ENCODE measurements at places on chromosomes 5 and 9.

DNA sequence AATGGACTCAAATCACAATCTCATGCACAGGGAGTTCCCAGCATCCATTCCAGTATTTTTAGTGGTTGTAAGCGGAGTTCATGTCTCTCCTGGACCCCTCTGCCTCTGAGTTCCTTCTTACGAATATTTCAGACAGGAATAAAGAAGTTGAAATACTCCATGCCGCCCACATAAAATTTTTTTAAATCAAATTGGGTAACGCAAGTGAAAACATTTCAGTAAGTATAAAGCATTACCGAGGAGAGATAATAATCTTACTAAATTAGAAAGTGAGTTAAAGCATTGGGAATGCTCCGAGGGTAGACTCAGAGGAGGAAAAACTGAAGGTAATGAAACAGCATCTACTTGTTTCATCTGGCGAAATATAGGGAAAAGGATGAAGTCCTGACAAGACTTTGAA, 317.6 kb downstream of the ARRDC3 start:
- no peak for DNase-seq

DNA sequence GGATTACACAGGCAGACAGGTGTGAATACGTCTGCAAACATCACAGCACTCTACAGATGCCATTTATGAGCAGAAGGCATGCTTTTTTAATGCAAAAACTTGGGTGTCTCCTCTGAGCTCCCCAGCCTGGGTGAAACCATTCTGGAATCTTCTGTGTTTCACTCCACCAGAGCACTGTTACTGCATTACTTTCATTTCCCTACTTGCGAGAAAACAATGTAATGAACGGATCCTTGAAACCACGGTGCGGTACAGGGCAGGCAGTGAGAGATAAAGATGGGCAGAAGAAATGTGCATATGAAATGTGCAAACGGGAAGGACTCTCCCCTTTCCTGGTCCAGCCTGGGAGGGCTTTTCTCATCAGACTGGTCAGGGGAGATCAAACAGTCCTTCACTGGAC, 584.3 kb upstream of the KLF4 start:
- DNase-seq, result no peak

GRCh38 chr5:130337179-130337888, 433.1 kb downstream of the CHSY3 start:
- DNase-seq, result no peak

DNA sequence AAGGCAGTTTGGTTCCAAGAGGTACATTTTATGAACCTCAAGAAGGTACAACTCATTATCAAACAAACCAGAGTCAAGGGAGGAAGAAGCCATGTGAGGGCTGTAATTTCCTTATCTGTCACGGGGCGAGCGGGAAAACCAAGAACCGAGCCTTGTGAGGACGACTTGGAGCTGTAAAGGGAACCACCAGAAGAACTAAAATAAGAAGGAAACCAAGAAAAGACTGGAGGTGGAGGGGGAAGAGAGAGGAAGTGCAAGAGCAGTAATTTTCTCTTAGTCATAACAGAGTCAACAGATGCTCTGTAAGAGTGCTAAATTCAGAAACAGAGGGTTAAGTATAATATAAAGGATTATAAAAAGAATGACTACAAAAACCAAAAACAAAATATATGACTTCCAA, 127.1 kb downstream of the DIRAS2 start:
- no peak for DNase-seq

GRCh38 chr5:131364507-131365050, 100.7 kb downstream of the CDC42SE2 start:
- DNase-seq, result no peak

DNA sequence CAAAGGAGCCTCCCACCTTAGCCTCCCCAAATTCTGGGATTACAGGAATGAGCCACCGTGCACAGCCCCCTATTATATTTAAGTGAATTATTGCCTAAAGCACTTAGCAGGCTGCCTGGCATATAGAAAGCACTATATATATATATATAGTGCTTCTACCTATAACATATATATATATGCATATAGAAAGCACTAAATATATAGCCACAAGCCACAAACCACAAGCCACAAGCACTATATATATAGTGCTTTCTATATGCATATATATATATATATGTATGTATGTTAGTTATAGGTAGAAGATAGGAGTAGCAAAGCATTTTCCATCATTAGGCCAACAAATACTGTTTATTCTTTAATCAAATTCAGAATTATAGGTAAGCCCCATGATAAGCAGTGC, 185.8 kb downstream of the CWC27 start:
- DNase-seq, result no peak

- no peak for DNase-seq
These were observed 36.2 kb downstream of the MOCS2 start for GRCh38 chr5:53073348-53073747.

DNA sequence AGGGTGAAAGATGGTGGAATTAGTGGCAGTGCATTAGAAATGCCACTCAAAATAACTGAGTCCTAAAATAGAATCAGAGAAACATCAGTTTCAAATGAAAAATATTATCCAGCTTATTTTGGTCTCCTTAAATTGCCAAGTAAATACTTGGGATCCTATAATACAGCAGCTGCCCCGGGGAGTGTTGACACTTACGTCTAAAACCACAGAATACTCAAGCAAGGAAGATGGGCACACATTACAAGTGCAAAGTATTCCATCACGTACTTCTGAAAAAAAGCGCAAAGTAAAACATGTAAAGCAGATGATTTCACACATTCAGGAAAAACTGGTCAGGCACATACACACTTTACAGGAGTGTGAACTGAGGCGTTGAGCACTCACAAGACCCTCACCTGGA, 2.4 kb upstream of the ARHGEF37 start:
- DNase-seq, result no peak

DNA sequence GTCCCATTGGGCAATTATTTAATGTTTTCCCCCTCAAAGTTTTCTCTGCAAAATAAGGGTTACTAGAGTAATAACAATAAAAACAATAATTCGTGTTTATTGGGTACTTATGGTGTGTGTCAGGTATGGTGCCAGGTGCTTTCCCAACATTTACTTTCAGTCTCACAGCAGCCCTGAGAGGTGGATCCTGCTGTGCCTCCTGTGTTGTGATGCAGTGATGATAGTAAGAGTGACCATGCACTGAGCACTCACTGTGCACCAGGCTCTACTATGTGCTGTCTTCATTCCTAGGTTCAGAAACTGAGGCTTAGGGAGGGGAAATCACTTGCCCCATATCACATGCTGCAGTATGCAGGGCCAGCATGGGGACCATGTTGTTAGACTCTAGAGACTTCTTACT, 15.5 kb downstream of the OTULINL start:
- no peak for DNase-seq

DNA sequence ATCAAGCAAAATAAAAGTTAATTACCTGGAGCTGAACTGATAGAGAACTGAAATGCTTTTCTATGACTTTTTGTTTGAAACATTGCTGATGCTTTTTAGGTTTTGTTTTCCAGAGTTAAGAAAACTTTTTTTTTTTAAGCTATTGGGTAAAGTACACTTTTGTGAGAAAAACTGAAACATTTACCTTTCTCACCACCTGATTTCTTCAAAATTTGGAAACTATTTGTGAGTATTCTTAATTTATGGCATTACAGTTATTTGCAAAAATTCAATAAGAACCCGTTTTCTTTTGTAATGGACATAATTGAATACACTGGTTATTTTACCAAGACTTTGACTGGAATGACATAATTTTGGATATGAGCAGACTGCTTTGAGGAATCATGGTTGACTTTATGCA, 6.6 kb downstream of the C9orf153 start:
- no peak for DNase-seq

GRCh38 chr9:4306066-4306776, 6.4 kb upstream of the GLIS3 start:
- no peak for DNase-seq

DNA sequence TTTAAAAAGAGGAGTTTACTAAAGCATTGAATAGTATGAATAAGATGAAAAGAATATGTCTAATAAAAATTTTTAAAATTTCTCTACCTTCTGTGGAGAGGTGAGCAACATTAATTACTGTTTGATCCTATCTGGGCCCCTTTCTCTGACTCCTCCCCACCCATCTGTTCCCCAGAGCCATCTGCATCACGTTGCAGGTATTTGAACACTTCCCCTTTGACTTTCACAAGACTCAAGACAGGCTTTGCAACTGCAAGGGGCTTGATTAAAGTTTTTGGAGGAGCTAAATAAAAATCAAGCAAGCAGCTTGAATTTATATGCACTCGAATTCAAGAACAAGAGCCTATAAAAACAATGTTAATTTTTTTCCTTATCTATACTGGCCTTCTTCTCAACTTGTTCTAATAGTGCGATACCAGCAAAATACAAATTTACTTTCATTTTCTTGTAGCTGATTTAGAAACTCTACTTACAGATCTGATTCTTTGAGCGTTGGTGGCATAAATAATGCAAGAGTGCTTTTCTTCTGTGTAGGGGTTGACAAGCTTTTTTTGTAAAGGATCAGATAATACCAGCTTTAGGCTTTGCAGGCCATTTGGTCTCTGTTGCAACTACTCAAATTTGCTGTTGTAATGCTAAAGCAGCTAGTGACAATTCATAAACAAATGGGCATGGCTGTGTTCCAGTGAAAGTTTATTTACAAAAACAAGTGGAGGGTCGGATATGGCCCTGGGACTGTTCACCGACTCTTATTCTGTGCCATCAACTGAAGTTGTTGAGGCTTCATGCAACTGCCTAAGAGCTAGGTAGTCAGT, 21.2 kb downstream of the TXNDC8 start:
- no peak for DNase-seq

DNA sequence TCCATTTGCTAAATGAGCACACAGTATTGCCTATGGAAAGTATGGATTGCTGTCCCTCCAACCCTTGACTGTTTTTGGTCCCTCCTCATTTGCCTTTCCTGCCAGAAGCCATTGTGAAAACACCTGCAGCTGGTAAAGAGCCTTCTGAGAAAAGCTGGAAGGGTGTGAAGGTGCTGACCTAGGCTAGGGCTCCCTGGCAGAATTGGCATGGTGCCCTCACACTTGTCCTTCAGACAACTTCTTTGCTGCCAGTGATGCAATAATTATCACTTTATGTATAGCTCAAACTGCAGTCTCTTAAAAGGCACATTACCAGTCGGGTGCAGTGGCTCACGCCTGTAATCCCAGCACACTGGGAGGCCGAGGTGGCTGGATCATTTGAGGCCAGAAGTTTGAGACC, 4.2 kb downstream of the TXNDC15 start:
- no peak for DNase-seq

- no peak for DNase-seq
These were observed 764 bp upstream of the GRIN1 start for GRCh38 chr9:137138058-137138721.

DNA sequence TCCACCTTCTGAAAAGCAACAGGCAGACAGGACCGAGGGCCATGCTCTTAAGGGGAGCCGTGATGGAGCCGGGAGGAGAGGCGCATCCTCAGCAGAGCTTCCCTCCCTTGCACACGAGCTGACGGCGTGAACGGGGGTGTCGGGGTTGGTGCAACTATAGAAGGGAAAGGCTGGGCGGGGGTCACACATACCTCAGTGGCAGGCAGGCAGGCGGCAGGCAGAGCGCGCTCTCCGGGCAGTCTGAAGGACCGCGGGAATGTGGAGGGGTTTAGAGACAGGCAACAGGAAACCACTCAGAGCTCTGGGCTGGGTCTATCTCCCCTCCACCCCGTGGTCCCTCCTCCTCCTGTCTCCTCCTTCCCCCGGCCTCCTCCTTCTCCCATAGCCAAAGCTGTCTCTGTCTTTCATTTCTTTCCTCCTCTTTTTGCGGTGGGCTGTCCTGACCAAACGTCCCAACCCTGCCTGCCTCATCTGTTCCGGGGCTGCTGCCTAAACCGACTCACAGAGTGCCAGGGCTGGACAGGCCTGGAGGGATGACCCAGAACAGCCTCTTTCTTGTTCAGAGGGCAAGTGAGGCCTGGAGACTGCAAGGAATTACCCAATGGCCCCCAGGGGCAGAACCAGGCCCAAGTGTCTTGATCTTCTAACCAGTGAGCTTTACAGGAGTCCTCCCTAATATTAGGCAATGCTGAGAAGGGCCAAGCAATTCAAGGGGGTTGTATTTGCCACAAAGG, at the start of gene SPARC:
Gene SPARC (minus strand): TSS at position 242 of the 734 bp plus-strand sequence. CDS start 10,727 bp downstream, outside the sequence.
- no peak for DNase-seq

- DNase-seq, result no peak
These were observed 23.9 kb downstream of the LECT2 start for GRCh38 chr5:135930949-135931295.

- DNase-seq, result no peak
These were observed 71.2 kb upstream of the CNTLN start for GRCh38 chr9:17063535-17064135.

DNA sequence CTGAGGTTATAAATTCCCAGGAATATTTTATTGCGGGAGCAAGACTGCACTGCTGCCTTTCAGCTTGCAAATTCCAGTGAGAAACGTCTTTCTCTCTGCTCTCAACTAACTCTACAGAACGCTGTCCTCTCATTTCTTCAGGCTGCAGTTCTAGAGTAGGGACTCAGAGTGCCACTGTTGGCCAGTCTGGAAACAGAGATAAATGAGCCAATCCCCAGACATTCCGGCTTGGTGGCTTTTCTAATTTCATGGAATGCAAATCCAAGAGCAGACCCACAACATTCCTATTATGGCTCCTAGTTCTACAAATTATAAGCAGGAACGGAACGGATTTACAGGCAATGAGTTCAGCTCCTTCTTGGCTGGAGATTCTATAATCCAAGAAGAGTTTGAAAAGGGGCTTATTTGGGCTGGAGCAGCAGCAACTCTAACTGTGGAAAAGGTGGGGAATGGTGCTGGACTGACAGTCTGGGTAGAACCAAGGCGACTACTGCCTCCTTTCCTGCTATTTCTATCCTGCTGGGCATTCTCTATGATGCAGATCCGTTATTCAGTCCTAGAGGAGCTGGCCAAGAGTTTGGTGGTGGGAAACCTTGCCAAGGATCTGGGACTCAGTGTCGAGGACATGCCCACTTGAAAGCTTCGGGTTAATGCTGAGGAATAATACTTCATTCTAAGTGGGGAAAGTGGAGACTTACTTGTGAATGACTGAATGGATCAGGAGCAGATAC, 9.3 kb downstream of the PCDHGA12 start:
- DNase-seq, result no peak

- DNase-seq, result no peak
These were observed 16.0 kb upstream of the SLC9A3 start for GRCh38 chr5:540071-540905.

DNA sequence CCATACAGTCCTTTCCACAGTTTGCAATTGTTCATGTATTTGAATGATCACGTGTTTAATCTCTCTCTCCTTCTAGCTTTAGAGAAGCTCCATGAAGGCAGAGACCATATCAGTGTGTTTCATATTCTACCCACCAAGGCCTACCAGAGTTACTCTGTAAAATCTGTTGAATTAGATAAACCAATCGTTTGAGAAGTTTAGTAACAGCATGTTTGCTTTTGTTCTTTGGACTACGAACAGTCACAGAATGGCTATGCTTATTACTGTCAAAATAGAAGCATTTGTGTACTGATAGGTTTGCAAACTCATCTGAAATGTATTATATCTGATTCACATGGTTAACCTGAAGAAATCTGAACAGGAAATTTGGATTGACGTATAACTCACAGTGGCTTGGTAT, 93.8 kb downstream of the ITGA1 start:
- no peak for DNase-seq

GRCh38 chr9:134807716-134808446, 72.7 kb upstream of the FCN2 start:
- DNase-seq, result no peak

Data from CD4-positive, alpha-beta memory T cell (primary cell).